Umbilical cord (tissue), 2 donors: ENCODE measurements at places on chromosomes 2 and 18.

DNA sequence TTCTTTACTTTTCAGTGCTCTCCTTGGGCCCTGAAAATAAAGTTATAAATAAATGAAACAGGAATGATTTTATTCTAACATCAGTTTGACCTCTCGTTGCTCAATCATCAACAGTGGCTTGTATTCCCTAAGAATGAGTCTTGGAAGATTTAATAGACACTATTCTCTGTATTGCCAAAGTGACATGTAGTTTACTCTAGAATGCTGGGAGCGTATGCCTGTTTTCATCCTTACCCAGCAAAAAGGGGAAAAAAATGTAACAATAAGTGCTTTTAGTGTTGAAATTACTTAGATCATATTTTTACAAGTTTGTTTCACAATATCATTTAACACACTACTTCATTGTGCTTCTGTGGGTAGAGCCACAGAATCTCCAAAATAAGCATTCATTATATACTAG lies 240.6 kb upstream of the CWC22 start:
- no peak for DNase-seq

DNA sequence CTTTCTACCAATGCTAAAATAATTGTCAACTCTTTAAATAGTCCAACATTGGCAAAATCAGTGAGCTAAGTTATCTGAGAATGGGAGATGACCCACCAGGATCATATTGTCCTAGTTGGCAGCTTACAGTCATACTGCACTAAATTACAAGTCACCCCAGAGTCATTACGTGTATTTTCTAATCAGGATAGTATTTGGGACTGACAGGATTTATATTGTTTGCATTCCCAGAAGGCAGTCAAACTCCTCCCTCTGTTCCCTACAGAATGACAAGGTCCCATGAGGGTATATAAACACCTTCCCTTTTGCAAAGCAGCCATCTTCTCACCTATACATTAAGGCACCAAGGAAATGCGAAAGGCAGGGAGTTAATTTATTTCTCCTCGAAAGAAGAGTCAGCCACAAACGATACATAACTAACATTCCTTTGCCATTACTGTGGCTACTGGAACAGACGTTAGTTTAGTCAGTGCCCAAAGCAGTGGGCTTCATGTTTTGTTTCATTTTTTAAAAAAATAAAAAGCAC lies 125.3 kb downstream of the ANTXR1 start:
- DNase-seq, result no peak

DNA sequence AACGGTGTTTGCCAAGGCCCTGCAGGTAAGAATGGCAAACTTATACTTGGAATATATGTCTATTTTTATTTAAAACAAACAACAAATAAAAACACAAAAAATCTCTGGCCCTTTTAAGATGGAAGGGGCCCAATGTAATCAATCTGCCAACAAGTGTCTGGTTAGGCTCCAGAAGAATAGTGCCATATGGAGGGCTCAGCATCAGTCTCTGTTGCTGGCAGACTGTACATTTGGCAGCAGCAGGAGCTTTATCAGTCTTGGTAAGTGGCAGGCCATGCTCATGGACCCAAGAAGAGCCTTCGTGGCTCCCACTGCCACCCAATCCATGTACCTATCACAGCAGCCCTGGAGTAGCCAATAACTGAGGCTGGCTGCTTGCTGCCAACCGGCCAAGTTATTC lies 101.1 kb downstream of the GALNT3 start:
- no peak for DNase-seq

- no peak for DNase-seq
Measured at GRCh38 chr2:169237286-169237685, 125.0 kb downstream of the LRP2 start.

DNA sequence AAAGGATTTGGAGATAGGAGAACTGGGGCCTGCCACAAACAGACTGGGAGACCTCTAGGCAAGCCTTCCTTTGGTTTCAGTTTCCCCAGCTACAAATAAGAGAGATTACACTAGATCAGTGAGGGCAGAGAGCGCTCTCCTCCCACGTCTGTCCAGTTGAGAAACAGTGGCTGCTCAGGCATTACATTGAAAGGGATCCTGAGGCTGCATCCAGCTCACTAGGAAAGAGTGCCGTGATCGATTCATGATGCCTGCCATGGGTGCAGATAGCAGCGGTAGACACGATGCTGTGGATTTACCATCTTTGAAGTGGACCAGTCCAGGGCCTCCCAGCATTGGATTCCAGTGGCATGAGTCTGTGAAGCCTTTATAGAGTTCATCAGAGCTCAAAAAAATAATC lies 62.6 kb downstream of the EN1 start:
- no peak for DNase-seq

DNA sequence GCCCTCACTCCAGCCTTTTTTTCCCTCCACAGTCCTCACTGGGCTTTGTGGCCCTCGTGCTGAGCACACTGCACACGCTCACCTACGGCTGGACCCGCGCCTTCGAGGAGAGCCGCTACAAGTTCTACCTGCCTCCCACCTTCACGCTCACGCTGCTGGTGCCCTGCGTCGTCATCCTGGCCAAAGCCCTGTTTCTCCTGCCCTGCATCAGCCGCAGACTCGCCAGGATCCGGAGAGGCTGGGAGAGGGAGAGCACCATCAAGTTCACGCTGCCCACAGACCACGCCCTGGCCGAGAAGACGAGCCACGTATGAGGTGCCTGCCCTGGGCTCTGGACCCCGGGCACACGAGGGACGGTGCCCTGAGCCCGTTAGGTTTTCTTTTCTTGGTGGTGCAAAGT lies 39.4 kb downstream of the STEAP3 start:
- DNase-seq, result no peak

DNA sequence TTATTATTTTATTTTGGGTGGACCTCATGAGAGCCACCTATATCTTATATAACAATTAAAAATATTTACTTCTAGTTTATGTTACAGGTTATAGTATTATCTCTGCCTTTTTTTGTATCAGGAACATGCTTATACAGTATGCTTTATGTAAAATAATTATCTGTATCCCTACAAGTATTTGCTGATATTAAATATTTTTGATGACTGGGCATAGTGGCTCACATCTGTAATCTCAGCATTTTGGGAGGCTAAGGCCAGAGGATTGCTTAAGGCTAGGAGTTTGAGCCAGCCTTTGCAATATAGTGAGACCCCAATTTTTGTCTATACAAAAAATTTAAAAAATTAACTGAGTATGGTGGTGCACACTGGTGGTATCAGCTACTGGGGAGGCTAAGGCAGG lies 39.6 kb downstream of the MOB4 start:
- no peak for DNase-seq

DNA sequence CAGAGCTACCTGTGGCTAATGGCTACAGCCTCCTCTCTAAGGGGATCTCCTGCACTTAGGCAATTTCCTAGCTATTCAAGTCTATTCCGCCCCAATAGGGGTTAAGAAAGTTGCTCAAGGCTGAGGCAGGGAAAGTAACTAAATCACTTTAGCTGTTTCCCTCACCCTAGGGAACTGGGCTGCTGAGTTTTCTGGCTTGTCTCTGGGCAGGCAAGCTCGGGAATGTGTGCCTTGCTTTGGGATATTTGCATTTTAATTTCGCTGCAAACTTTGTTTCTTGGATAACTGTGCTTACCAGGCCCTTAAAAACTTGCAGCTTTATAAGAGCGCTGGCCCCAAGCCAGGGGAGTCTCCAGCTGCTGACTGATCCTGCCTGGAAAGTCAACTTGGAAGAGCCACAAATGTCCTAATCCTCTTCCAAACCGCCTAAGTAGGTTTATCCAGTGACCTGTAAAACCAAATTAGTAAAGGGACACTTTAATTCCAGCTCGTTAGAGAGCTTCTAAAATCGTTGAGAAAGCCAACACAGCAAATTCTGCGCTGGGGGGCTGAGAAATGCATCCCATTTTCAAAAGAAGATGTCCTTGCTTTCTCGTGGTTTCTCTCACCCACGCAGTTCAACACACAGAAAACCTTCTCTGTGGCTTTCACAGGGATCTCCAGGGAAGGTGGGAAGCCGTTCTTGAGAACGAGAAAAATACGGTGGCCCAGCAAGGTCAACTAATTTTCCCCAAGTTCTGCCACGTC lies 59.5 kb upstream of the SP3 start:
- DNase-seq, result peak; percentile 92

DNA sequence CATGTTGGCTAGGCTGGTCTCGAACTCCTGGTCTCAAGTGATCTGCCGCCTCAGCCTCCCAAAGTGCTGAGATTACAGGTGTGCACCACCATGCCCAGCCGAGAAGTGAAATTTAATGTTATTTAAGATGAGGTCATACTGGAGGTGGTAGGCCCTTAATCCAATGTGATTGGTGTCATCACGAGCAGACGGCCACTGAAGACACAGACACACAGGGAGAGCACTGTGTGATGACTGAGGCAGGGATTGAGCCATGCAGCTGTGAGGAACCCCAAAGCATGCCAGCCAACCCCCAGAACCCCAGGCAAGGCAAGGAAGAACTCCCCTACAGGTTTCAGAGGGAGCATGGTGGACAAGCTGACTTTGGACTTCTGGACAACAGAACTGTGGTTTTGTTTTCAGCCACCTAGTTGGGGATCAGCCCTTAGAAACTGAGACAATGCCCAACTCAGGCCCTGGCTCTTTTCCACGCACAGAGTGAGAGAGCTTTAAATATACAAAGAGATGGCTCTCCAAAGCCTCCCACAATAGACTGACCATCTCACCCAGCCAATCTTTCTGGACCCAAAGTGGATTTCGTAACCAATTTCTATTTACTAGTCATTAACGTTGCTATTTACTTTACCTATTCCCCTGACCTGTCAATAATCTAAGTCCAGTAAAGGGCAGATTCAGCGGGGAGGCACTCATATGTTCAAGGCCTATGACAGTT lies 34.2 kb downstream of the TBC1D8 start:
- DNase-seq, result no peak

DNA sequence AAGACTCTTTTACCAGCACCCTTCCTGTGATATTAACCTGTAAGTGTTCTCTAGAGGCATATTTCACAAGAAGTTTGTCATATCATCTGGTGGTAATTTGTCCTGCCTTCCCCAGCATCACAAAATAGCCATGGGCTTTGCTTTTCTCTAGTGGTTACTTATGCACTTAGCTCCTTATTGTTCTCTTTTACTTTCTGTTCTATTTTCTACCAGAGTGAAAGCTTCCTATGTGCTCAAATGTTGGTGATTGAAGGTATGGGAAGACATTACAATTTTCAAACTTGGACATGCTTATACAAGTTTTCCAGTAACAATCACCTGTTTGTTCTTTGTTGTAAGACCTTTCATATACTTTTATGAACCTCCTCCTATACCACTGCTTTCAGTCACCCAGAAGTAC lies 87.0 kb upstream of the KCNH7 start:
- no peak for DNase-seq

DNA sequence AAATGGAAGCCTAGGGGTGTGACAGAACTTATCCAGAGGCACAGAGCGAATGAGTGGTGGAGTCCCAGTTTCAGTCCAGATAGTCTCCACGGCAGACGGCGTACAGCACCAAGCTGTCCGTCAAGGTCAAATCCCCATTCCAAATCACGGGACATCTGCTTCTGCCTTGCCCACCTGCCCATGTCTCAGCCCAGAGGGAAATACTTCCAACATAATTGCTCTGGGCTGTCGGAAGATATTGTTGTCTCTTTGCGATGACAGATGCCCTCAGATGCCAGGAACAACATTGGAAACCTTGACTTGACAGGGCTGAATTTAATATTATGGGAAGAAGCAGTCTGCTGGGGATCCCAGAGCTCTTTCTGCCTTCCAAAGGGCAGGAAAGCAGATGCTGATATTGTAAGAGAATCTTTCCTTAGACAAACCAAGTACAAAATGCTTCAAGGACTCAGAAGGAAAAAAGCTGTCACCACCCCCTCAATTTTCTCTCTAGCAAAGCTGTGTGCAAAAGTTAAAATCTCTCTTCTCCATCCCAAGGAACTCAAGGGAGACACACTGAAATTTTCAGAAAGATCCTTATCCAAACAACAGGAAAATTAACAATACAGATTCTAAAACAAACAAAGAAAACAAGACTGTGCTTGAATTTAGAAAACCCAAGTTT lies 364.0 kb downstream of the LRATD1 start:
- DNase-seq, result no peak

DNA sequence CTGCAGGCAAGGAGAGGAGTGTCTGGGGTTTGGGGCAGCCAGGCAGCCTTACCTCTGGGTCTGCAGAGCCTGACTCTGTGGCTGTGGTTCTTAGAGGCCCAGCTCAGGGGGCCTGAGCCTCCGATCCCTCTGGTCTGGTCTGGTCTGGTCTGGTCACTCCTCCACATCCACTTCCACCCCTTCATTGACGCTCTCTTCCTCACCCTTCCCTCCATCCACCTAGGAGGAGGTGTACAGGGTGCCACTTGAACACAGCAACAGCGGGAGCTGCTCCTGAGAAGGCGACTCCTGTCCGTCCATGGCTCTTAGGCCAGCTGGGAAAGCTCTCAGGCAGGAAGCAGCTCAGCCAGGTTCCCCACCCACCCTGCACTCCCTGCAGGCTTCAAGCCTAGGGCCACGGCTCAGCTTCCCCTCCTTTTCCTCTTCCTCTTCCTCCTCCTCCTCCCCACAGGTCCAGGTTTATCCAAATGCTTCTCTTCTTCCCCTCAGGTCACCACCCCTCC lies 16.9 kb downstream of the GPR55 start:
- DNase-seq, result no peak

DNA sequence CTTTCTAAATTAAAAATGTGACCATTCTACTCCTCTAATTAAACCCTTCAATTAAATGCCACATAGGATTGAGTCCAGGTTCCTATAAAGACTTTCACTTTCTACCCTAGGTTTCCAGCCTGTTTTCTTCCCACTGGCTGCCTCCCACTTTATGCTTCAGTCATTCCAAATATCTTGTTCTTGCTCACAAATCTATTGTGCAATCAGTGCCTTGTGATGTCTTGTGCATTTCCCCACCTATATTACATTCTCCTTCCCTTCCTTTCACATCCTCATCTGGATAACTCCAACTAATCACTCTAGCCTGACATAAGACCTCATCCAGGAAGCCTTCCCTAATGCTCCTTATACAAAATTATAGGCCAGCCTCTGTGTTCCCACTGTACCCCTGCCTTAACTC lies 281.7 kb upstream of the LRATD1 start:
- no peak for DNase-seq

- peak; percentile 59 for DNase-seq
Measured at GRCh38 chr18:48942554-48943261, 8.1 kb downstream of the SMAD7 start.

DNA sequence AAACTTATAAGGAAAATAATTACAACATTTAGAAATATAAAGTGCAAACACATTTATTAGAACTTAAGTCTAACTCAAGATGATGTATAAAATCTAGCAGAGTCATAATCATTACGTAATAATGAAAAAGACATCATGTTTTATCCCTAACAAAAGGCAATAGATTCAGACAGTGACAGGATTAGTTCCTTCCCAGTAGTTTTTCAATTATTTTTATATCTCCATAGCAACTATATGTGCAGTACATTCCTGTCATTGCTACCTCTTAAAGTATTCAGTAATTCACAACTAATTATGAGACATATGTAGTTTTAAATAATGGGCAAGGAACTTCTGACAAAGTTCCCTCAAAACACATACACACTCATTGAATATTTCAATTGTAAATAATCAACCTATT lies 687.9 kb downstream of the CCDC85A start:
- DNase-seq, result no peak

DNA sequence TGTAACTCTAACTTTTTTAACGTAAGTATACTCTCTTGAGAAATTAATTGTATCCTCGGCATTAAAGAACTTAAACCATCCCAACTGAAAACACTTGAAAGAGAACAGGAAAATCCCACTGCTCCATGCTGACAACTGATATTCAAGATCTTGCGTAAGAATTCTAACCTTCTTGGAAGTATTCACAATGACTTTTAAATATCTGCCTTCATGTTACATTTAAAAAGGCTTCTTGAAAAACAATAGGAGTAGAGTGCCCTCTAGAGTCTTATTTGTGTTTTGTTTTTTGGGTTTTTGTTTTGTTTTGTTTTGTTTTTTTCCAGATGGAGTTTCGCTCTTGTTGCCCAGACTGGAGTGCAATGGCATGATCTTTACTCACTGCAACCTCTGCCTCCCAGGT lies 65.4 kb upstream of the DNAJC10 start:
- peak; percentile 61 for DNase-seq
